ENCODE measurements at places on chromosomes 6 and 20. TPM values are rescaled to one million over a fixed set of nuclear protein-coding genes. Genes with fewer than 3 reads are reported as not detected.

The OR2B6 gene
- not detected for total RNA-seq

The PPT2 gene
- total RNA-seq: 55.1 TPM

The ABRACL gene
- total RNA-seq: 33.2 TPM

The EPB41L1 gene
- total RNA-seq: 54.1 TPM

The MOXD1 gene
- total RNA-seq: not detected

The RAMACL gene
- 9.5 TPM for total RNA-seq

The RAB32 gene
- total RNA-seq: 8.6 TPM

The NOX3 gene
- total RNA-seq: not detected

The CST5 gene
- not detected for total RNA-seq

The RBBP8NL gene
- not detected for total RNA-seq

The KIF13A gene
- total RNA-seq: 26.7 TPM

The PROKR2 gene
- 0.86 TPM for total RNA-seq

The SIRPB1 gene
- total RNA-seq: not detected

The SALL4 gene
- total RNA-seq: 41.0 TPM

The GINS1 gene
- total RNA-seq: 5.3 TPM

The METTL24 gene
- 1.5 TPM for total RNA-seq

The C20orf144 gene
- not detected for total RNA-seq

The NT5DC1 gene
- total RNA-seq: 21.6 TPM

The PDYN gene
- not detected for total RNA-seq

The BTN1A1 gene
- not detected for total RNA-seq

The EDEM2 gene
- 10.8 TPM for total RNA-seq

The MRPS10 gene
- 25.9 TPM for total RNA-seq

The C20orf141 gene
- not detected for total RNA-seq

The CST4 gene
- not detected for total RNA-seq

The GHRH gene
- total RNA-seq: not detected

The TRIM38 gene
- 0.05 TPM for total RNA-seq

The COX4I2 gene
- not detected for total RNA-seq

The SAMD5 gene
- total RNA-seq: 1.6 TPM

The TTBK1 gene
- 47.3 TPM for total RNA-seq

The SLCO4A1 gene
- total RNA-seq: 26.5 TPM

The PRL gene
- not detected for total RNA-seq

The GPLD1 gene
- total RNA-seq: 2.0 TPM

The TUBB2B gene
- total RNA-seq: 1,777 TPM

The MRAP2 gene
- 5.1 TPM for total RNA-seq

The NEDD9 gene
- total RNA-seq: 0.71 TPM

The RFX6 gene
- not detected for total RNA-seq

The PSORS1C2 gene
- 0.49 TPM for total RNA-seq

The SMPDL3A gene
- 10.0 TPM for total RNA-seq

The NT5E gene
- 0.29 TPM for total RNA-seq

The HLA-DOA gene
- total RNA-seq: 0.69 TPM

The KPNA5 gene
- total RNA-seq: 21.9 TPM

The FOXC1 gene
- total RNA-seq: 3.3 TPM

The PRR18 gene
- not detected for total RNA-seq

The VGLL2 gene
- not detected for total RNA-seq

The XKR7 gene
- 284 TPM for total RNA-seq

The FILIP1 gene
- 0.69 TPM for total RNA-seq

The PREP gene
- total RNA-seq: 206 TPM

The SLC23A2 gene
- total RNA-seq: 20.4 TPM

The OTOR gene
- total RNA-seq: not detected

The TRIM40 gene
- not detected for total RNA-seq

The DDRGK1 gene
- 59.3 TPM for total RNA-seq

The FUT9 gene
- 0.54 TPM for total RNA-seq

All from glutamatergic neuron (in vitro differentiated cells).